ENCODE measurements at places on chromosomes 4 and X.
A peak's percentile ranks its signal among the peaks of the same experiment; 100 is the strongest.

- peak; percentile 74 for DNase-seq
Observed at GRCh38 chr4:20474119-20474518, 222.4 kb downstream of the SLIT2 start.

DNA sequence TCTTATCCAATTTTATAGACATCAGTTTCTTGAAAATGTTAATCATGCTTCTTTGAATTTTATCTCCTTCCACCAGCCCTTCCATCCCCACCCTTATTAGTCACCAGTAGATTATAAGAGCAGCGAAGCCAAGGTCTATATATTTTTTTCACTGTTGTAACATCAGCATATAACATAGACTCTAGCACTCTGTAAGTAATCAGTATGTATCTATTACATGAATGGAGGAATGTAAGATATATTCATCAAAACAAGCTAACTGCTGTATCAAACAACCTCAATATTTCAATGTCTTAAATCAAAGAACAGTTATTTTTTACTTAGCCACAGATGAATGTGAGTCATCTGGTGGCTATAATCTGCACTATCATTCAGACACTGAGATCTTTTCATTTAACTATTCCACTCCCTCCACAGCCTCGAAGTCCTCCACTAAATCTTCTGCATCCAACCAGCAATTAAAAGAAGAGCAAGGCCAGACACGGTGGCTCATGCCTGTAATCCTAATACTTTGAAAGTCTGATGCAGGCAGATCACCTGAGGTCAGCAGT is 178.9 kb downstream of the CENPC start:
- DNase-seq: peak; percentile 27

- DNase-seq: peak; percentile 80
Observed at GRCh38 chr4:128835498-128836222, 26.2 kb downstream of the JADE1 start.

DNA sequence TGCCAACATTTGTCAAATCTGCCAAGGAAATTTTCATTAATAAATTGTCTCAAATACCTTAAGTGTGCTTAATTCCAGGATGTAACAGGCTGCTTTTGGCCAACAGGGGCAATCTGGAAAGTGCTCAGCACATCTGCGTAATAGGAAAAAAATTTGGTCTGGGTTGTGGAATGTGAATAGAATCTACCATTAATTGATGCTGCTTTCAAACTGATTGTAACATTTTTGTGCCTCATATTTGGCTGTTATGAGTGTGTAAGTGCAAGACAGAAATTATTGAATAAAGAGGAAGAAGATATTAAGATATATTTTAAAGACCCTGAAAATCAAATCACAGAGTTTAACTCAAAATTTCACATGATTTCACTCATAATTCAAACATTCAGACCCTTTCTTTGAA is 41.1 kb downstream of the REELD1 start:
- no peak for DNase-seq

- DNase-seq: peak; percentile 57
Observed at GRCh38 chr4:112889619-112890527, 159.6 kb upstream of the ANK2 start.

DNA sequence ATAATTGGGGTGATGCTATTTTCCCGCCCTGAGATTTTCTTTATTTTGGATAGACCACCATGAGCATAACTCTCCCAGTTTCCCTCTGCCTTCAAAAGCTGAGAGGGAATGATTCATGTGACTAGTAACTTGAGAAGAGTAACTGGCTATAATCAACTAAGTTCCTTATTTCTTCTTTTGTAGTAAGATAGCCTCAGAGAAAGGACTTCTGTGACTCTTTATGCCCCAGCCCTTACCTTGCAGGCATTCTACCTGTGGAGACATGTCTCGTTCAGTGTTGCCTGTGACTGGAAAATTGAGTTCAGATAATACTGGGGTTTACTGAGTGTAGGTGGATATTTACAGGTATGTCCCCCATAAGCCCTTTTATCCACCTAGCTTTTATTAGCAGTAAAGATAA is 715.4 kb upstream of the HS3ST1 start:
- no peak for DNase-seq

- peak; percentile 73 for DNase-seq
Observed at GRCh38 chr4:48254381-48255071, 15.1 kb downstream of the TEC start.

DNA sequence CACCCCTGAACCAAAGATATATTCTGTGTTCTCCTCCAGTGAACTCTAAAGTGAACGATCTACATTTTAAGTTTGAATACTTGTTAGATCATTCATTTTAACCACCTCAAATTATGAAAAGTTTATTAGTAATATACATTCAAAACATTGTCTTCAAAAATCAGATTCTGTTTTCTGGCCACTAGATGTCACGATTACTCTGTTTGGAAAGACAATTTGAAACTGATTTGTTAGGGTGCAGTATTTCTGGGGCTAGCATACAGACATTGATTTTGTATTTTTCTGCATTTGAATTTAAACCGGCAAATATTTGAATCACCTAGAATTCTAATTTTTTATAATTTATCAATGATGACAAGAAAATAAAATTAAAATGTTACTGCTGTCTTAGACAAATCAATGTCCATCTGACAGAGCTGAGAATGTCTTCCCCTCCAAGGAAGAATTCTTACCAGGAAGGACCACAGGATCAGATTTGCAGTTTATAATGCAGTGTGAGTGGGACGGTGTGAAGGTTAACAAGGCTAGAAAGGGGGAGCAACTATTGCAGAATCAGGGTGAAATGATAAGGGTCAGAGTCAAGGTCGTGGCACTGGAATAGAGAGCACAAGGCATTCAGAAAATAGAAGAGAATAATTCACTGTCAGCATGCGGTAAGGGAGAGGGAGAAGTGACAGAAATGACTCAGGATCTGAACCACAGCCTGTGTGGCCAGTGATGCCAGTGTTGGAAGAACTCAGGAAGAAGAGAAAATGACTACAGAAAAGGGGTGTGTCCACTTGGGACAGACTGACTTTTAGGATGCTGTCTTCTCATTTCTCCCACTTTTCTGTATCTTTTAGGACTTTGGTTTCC is 91.6 kb downstream of the ANXA10 start:
- peak; percentile 83 for DNase-seq

DNA sequence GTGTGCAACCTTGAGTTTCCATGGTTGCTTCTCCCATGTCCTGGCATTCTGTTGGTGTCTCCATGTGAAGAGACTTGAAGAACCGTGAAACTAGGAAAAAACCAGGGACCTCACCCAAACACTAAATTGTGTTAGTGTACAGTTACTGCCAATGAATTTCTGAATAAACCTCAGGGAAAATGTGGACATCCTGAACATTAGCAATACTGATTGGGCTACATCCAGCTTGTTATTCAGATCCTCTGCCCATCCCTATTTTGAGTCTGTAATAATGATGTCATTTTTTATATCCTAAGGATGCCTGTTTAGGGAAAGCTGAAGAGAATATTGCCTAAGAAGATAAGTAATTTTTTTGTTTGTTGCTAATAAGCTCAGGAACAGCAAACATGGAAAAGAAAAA is 262.7 kb downstream of the TMA16 start:
- DNase-seq: no peak

- no peak for DNase-seq
Observed at GRCh38 chr4:37188100-37188499, 56.4 kb upstream of the NWD2 start.

GRCh38 chrX:48848847-48849246 is 13.4 kb upstream of the PCSK1N start:
- no peak for DNase-seq

GRCh38 chr4:119810001-119810400 is 181.4 kb upstream of the PDE5A start:
- DNase-seq: no peak

DNA sequence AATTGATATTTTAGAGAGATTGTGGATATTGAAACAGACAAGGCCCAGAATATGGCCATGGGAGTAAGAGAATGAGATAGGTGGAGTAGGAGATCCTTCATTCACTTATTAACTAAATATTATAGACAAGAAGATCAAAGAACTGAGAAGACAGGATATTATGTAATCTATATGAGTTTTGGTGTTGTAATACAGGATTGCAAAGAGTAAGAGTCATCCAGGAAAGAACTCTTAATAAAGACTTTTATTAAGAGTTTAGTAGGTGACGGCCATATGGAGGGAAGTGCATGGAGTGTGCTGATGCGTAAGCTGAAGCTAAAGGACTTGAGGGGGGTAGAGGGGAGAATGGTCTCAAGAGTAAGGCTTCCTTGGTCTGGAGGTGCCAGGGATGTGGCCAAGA is 153.7 kb downstream of the VEGFC start:
- no peak for DNase-seq

GRCh38 chrX:28609917-28610613 is 22.8 kb downstream of the IL1RAPL1 start:
- DNase-seq: no peak

DNA sequence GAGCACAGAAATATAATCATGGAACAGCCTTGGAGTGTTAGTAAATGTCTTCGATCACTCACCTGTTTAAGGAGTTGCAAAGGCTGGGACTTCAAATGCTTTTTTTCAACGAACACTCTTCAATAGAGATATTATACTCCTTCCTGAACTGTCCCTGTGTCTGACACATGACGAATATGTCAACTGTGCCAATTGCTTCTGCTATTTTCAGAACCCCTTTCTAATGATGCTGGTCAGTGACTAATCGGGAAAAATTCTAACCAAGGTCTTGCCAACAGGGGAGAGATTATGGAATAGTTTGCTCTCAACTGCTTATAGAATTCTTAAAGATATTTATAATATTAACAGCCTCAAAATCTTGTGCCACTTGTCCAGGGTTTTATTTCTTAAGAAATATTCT is 8.5 kb upstream of the KLHL34 start:
- DNase-seq: peak; percentile 66

DNA sequence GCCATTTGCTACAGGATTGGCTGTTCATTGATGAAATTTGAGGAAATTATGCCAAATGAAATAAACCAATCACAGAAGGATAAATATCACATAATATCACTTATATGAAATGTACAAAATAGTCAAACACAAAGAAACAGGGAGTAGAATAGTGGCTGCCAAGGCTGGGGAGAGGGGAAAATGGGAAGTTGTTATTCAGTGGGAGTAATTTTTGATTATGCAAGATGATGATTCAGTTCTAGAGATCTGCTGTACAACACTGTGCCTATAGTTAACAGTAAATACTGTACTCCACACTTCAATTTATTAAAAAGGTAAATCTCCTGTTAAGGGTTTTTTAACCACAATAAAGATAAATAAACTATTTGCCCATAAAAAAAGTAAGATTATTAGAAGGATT is 101.1 kb downstream of the TMA16 start:
- DNase-seq: no peak

GRCh38 chr4:23333946-23334878 is 555.6 kb downstream of the PPARGC1A start:
- DNase-seq: peak; percentile 82

- DNase-seq: peak; percentile 72
Observed at GRCh38 chr4:150211016-150211415, 132.8 kb downstream of the DCLK2 start.

GRCh38 chr4:103095080-103095479 is 4.6 kb downstream of the BDH2 start:
- DNase-seq: no peak

GRCh38 chr4:119210775-119211174 is 1.7 kb upstream of the USP53 start:
- DNase-seq: no peak

DNA sequence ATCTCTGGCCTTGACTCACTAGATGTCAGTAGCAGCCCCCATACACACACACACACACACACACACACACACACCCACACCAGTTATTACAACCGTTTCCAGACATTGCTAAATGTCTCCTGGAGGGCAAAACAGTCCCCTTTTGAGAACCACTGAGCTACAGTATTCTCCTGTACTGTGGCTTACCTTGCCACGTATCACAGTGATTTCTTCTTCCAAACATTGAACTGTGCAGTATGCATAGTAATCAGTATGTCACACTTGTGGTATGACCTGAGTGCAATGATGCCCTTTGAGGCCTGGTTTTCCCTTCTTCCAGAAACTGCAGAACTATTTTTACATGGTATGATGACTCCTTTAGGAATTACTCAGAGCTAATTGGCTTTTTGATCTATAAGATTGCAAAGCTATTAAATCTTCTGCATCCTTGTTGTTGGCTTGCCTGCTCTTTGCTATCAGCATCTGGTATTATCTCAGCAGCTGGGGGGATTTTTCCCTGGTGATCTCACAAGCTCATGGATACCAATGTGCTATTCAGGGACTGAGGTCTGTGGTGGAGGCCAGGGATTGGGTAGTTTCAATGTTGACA is 3.6 kb upstream of the THOC2 start:
- peak; percentile 47 for DNase-seq

DNA sequence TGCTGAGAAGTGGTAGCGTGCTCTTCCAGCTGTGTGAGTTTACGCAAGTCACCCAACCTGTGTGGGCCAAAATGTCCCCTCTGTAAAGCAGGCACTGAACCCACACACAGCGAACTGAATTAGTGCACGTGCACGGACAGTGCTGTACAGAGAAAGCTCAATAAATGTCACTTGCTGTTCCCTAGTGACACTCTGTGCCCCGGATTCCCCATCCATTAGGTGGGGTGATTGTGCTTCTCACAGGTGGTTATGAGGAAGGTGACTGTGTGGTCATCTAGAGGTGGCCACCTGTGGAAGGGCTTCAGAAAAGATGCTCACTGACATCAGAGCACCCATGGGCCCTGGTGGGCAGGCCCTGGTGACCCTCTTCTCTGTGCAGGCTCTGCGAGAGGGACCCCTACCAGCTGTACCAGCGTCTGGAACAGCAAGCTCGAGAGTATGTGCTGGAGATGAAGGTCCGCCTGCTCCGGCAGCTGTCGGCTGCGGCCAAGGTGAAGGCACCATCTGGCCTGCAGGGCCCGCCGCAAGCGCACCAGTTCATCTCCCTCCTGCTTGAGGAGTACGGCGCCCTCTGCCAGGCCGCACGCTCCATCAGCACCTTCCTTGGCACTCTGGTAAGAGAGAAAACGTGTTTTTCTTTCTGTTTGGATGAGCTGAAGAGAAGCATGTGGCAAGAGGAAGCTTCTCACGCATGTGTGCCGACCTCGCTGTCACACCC is 94.3 kb downstream of the FAM193A start:
- no peak for DNase-seq

GRCh38 chr4:26484516-26484915 is 5.8 kb downstream of the CCKAR start:
- DNase-seq: no peak

DNA sequence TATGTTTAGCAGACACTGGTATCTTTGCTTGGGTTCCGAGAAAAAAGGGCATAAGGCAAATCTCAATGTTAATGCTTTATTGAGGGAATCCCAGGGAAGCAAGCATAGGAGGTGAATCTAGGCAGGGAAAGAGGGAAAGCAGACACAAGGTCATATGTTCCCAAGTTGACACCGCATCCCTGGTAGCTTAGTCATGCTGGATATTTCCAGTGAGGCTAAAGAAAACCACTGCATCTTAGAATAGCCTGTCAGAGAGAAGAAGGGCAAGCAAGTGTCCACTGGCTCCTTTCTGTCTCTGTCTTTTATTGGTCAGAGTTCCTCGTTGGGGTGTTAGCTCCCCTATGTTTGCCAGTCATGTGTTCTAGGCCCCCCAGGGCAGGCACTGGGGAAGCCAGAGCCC is 104.7 kb downstream of the NKX6-1 start:
- peak; percentile 65 for DNase-seq

GRCh38 chr4:143473334-143474126 is 40.0 kb upstream of the SMARCA5 start:
- no peak for DNase-seq

GRCh38 chr4:119933606-119934005 is 133.0 kb downstream of the MAD2L1 start:
- DNase-seq: no peak

Measured in myocyte (in vitro differentiated cells).